Sigmoid colon (tissue), 7 donors: ENCODE measurements at places on chromosomes 11 and 22. TPM values are rescaled to one million over a fixed set of nuclear protein-coding genes. Genes with fewer than 3 reads are reported as not detected.

DNA sequence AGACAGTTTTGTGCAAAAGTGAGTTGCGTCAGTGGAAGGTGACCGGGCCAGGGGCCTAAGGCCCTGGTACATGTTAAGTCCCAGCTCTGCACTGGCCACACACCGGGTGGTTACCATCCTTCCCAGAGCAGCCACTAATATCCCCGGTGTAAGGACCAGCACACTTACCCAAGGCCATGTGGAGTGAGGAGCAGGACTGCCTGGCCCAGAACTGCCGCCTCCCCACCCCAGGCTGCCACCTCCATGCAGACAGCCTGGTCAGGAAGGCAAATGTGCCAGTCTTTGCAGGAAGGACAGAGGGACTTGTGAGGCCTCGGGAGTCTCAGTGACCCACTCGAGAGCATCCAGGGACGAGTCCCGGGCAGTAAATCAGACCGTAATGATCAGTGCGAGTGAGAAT is 102.9 kb downstream of the MORC2 start:
- no peaks in the 10 kb centered on the region for H3K27me3 ChIP-seq
- DNase-seq = peak; percentile 52
- no peaks in the 10 kb centered on the region for H3K36me3 ChIP-seq
- no peaks in the 10 kb centered on the region for H3K4me1 ChIP-seq
- no peak overlapping the region for H3K4me3 ChIP-seq

DNA sequence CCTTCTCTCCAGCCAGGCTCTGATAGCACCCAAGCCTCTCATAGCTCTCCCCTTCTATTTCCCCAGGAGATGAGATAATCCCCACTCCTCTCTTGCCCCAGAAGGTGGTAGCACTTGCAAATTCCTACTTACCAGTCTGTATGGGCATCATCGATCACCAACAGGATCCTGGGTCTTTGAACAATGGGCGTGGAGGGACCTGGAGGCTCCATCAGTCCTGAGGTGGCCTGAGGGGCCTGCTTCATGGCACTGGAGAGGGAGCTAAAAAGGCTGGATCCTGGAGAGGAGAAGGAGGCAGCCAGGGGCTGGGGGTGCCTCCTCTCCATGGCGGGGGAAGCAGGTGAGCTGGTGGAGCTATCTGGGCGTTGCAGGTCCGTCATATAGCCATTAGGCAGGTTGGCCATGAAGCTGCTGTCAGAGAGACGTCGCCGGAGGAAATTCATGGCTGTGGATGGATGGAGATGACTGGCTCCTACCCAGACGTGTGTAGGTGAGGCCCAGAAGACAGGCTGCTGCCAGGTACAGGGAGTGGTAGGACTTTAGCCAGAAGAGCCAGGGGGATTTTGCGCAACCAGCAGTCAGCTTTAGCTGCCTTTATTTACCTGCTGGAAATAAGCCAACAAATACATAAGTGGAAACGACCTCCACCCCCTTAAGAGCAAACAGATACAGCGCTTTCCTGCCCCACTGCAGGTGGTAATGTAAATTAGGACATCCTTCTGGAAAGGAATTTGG is 51.8 kb downstream of the SYN3 start:
- H3K27ac ChIP-seq = no peak overlapping the region
- no peak for DNase-seq
- no peak overlapping the region for H3K4me3 ChIP-seq

DNA sequence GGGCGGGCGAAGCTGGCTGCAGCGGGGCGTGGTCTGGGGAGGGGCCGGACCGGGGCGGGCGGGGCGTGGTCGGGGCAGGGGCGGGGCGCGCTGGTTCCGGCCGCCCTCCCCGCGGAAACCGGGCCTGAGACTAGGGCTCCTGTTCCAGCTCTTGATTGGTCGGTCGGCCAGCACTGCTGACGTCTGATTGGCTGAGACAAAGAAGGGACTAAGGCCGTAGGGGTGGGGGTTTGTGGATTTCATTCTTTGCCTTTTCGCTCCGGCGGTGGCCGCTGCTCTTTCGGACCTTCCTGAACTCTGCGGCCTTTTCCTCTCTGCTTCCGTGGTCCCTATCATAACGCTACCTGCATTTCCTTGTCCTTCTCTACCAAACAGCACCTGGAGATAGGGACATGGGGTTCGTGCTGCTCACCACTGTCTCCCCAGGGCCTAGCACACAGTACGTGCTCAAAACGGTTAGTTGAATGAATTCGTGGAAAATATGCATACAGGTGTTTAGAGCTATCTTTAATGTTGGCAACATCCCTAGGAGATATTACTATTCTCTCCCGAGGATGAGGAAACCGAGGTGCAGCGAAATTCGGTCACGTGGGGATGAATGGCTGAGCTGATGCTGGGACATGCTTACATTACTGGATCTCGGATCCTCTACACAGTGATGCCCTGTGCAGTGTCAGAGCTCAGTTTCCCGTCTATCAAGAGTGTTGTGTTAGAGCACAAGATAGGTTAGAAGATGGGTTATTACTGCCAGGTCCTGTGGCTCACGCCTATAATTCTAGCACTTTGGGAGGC is 62.8 kb downstream of the NFAM1 start:
- H3K36me3 ChIP-seq = no peaks in the 10 kb centered on the region
- H3K4me1 ChIP-seq = peaks cover 51% of the 10 kb centered on the region
- H3K27ac ChIP-seq = peak overlapping the region; percentile 81
- H3K4me3 ChIP-seq = peak overlapping the region; percentile 69
- peak; percentile 97 for DNase-seq
- no peaks in the 10 kb centered on the region for H3K27me3 ChIP-seq

DNA sequence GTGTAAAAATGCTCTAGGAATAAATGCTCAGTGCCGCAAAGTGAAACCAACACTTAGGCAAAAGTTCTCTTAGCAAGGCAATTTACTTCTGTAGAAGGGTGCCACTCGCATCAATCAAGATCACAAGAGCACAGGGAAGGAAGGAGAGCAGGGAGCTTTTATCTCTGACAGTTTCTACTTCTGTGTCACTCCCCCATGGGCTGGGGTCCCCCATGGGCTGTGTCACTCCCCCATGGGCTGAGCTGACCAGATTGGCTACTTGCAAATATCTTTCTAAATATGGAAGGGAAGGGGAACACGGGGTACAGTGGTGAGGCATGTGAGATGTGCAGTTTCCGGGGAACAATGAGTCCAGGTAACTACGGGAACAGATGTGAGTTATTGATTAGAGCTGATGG is 397 bp downstream of the OR52N2 start:
- no peak for DNase-seq
- peak overlapping the region; percentile 41 for H3K4me3 ChIP-seq
- H3K27me3 ChIP-seq = peaks cover 4% of the 10 kb centered on the region
- H3K4me1 ChIP-seq = peaks cover 9% of the 10 kb centered on the region
- H3K27ac ChIP-seq = no peak overlapping the region

DNA sequence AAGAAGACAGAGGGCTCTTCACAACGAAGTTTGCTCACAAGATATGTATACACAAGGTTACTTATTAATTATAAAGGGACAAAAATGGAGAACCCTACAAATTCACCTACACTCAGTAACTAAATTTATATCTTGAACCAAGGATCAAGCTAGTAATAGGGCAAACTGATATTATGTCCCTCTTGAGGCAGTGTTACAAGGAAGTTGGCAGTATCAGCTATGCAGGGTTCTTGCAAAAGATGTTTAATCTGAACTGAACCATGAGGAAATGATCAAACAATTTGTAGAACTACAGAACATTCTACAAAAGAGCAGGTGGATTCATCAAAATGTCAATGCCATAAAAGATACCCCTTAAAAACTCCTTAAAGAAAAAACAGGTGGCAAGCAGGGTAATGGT is 10.7 kb downstream of the CADM1 start:
- H3K27ac ChIP-seq = no peak overlapping the region
- no peak overlapping the region for H3K4me3 ChIP-seq
- no peaks in the 10 kb centered on the region for H3K27me3 ChIP-seq

DNA sequence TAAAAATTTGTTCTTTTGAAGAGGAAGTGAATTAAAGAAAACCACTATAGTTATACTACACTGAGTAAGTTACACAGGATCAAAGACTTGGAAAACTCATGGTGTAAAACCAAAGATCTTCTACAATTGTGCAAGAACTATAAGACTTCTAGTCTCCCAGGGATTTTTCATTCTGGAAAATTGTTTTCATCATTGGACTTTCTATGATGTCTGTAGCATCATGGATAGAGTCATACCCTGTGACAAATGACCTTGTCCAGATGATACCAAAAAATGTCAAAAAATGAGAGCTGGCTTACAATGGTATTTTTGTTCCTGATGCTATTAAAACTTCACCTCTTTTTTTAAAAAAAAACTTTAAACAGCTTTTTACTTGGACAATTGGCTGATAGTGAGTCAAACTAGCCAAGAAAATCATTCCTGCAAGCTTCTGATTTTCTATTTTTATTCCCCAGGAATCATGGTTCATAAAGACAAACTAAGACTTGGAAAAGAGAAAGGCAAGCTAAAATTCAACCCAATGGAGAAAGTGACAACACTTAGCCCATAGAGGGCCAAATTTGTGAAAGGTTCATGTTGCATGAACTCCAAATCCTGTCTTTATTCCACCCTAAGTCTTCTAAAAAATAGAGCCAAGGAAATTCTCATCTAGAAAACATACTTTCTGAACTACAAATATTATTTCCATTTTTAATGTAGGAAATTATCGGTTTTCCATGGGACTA is 30.7 kb downstream of the ME3 start:
- no peaks in the 10 kb centered on the region for H3K36me3 ChIP-seq
- H3K27me3 ChIP-seq = no peaks in the 10 kb centered on the region
- DNase-seq = no peak
- H3K4me1 ChIP-seq = no peaks in the 10 kb centered on the region
- no peak overlapping the region for H3K4me3 ChIP-seq

DNA sequence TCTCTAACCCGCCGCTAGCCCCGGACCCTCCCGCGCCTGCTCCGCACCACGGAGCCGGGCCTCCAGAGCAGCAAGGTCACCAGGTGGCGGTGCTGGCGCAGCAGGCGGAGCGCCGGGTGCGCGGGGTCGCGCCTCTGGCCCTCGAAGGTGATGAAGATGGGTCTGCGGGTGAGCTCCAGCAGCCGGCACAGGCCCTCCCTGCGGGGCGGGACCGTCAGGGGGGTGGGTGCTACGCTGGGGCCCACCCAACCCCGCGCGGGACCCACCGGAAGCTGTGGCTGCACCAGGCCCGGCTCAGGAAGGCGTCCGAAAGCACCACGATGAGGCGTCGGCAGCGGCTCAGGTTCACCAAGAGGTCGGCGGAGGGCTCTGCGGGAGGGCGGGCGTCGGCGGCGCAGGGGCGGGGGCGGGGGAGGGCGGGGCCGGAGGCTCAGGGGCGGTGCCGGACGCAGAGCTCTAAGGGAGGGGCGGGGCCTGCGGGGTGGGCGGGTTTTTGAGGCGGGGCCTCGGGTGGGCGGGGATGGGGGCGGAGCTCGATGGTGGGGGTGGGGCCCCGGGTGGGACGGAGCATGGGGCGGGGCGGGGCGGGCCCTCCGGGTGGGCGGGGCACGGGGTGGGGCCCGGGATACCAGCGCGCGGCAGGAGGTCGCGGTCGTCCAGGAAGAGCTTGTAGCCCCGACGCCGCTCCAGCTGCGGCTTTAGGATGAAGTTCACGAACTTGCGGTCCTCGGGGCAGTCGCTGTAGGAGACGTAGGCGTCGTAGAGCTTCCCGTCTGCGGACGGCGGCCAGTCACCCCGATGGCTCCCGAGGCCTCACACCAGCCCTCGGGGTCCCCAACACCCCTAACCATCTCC is 7.8 kb downstream of the SIGIRR start:
- H3K36me3 ChIP-seq = no peaks in the 10 kb centered on the region
- H3K4me3 ChIP-seq = peak overlapping the region; percentile 56
- H3K4me1 ChIP-seq = peaks cover 19% of the 10 kb centered on the region
- peak; percentile 91 for DNase-seq
- H3K27ac ChIP-seq = peak overlapping the region; percentile 77
- H3K27me3 ChIP-seq = peaks cover 7% of the 10 kb centered on the region

DNA sequence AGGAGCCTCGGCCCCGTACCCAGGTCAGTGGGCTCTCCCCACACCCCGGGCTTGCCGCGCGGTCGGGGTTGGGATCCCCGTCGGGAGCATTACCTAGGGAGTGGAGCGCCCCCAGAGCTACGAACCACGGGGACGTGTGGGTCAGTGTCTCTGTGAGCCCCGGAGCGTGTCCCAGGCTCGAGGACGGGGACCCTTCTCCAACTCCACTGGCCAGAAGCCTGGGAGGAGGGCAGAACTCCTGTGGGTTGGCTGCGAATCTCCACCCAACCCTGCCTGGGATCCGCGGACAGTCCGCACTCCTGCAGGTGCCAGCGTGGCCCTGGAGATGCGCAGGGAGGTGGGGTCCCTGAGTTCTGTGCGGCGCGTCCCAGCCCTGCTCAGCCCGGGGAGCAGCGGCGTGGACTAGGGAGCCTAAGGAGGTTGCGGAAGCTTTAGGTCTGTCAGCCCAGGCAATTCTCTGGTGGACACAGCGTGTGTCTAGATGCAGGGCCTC is 346 bp downstream of the PPFIBP2 start:
- peak; percentile 73 for DNase-seq
- no peaks in the 10 kb centered on the region for H3K27me3 ChIP-seq
- H3K27ac ChIP-seq = peak overlapping the region; percentile 79
- peaks cover 25% of the 10 kb centered on the region for H3K4me1 ChIP-seq

DNA sequence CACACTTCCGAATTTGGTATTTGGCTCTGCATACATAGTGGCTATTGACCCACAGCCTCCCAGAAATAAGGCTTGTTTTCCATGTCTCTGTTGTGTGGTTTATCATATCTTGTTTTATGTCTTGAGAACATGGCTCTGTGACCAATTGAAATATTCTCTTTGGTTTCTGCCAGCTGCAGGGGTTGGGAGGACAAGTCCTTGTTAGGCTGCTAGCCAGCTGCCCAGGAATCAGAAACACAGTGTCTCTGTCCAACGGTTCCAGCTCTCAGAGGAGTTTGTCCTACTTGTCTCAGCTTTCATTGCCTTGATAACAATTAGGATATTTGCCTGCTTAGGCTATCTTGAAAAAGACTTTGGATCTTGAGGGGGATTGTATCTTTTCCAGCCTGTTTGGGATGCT is 6.0 kb upstream of the SLC7A4 start:
- no peaks in the 10 kb centered on the region for H3K36me3 ChIP-seq
- no peak overlapping the region for H3K4me3 ChIP-seq
- DNase-seq = no peak
- no peaks in the 10 kb centered on the region for H3K4me1 ChIP-seq
- peak overlapping the region; percentile 40 for H3K27ac ChIP-seq
- H3K27me3 ChIP-seq = no peaks in the 10 kb centered on the region

The CD3D gene
- 1.4 TPM for total RNA-seq

The LMO2 gene
- total RNA-seq = 12.7 TPM

The OR5D18 gene
- not detected for total RNA-seq

The DCDC1 gene
- 0.33 TPM for total RNA-seq

The PNPLA3 gene
- not detected for total RNA-seq
